CD4-positive, alpha-beta T cell treated with Interleukin-10 for 1 hour (primary cell): ENCODE measurements at places on chromosomes 1 and 21.

GRCh38 chr1:87642581-87643221 lies 314.0 kb downstream of the LMO4 start:
- no peak for DNase-seq

DNA sequence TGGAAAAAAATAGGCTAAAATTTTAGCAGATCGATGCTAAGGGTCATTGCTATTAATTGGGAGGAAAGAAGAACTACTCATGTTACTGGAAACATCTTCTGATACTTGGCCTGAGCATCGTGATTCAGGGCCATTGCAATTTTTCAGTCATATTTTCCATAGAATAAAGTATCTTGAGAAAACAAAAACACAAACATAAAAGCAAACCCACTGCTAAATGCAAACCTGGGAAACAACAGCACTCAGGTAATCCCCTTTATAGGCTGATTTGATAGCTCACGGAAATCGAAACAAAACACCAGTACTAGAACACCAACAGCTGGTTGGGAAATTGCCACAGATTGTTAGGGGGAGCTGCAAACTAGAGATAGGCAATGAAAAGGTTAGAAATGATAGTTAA lies 172.9 kb upstream of the ESRRG start:
- DNase-seq, result no peak

GRCh38 chr1:112938210-112938609 lies 17.8 kb downstream of the SLC16A1 start:
- DNase-seq, result no peak

GRCh38 chr1:70429219-70429618 lies 18.2 kb downstream of the CTH start:
- DNase-seq, result no peak
